ENCODE measurements at places on chromosomes 1 and 21. TPM values are rescaled to one million over a fixed set of nuclear protein-coding genes. Genes with fewer than 3 reads are reported as not detected.
A peak's percentile ranks its signal among the peaks of the same experiment; 100 is the strongest.

GRCh38 chr21:37742532-37742931, 173.7 kb downstream of the KCNJ6 start:
- no peak for DNase-seq

DNA sequence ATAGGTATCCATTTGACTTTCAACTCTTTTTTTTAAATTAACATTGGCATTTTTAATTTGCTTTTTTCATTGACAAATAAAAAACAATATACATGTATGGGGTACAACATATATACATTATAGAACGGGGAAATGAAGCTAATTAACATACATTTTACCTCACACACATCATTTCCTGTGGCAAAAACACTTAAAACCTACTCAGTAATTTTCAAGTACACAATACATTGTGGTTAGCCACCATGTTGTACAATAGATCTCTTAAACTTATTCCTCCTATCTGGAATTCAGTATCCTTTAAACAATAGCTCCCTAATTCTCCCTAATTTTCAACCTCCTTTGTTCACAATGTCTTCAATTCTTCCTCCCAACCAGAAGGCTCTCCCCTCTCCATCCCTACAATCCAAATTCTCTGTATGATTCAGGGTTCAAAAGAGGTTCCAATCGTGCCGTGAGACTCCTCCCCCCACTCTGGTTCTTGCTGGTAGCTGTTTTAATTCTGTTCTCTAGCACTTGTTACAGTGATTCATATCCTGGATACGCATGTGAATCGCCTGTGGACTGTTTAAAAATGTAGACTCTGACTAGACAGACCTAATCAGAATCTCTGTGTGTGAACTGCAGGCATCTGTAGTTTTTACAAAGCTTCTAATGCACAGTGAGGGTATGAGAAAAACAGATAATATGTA, 87.6 kb upstream of the DUSP10 start:
- DNase-seq: peak; percentile 45

GRCh38 chr1:81437649-81438048, 363.1 kb upstream of the ADGRL2 start:
- no peak for DNase-seq

DNA sequence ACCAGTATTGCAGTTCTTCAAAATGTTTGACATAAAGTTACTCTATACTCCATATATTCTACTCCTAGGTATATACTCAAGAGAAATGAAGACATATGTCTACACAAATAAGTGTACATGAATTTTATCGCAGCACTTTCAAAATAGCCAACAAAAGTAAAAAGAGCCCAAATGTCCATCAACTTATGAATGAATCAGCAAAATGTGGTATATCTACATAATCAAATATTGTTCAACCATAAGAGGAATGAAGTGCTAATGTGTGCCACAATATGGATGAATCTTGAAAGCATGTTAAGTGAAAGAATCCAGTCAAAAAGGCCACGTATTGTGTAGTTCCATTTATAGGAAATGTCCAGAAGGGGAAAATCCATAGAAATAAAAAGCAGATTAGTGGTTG, 98.6 kb upstream of the F3 start:
- DNase-seq: no peak

PADI4 gene
- not detected for total RNA-seq

LCK gene
- not detected for total RNA-seq

CHIT1 gene
- not detected for total RNA-seq

SH3D21 gene
- total RNA-seq: 0.98 TPM

CFAP74 gene
- total RNA-seq: not detected

OR2L13 gene
- not detected for total RNA-seq

TMPRSS15 gene
- 0.58 TPM for total RNA-seq

SZT2 gene
- total RNA-seq: 10.5 TPM

All from SK-MEL-5 (cell line).